Spleen (tissue), 13 donors: ENCODE measurements at places on chromosomes 13 and 19.
A peak's percentile ranks its signal among the peaks of the same experiment; 100 is the strongest.

- no peak for DNase-seq
Observed at GRCh38 chr13:35923347-35923746, 207.8 kb downstream of the DCLK1 start.

DNA sequence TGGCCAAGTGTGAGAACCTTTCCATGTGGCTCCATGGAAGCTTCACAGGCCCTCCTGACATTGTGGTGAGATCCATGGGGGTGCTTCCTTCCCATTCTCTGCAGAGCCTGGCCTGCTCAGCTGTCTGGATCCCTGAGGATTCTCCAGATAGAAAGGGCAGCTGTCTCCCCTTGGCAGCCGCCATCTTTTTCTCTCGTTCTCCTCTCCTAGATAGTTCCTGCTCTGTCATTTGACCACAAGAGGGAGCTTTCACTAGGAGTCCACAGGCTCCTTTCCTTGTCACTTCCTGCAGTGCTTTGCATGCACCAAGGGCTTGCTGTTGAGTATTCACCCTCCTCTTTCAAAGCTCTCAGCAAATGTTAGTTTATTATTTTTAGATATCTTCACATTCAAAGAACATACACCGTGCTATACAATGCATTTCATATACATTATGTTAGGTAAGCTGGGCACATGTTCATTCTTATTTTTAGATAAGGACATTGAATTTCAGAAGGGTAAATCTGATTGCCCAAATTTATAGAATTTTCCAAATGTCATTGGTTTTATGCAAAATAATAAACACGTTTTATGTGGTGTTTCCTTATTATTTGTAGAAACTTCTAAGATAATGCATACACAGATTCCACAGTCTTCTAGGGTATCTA lies 133.2 kb downstream of the FRY start:
- no peak for DNase-seq

DNA sequence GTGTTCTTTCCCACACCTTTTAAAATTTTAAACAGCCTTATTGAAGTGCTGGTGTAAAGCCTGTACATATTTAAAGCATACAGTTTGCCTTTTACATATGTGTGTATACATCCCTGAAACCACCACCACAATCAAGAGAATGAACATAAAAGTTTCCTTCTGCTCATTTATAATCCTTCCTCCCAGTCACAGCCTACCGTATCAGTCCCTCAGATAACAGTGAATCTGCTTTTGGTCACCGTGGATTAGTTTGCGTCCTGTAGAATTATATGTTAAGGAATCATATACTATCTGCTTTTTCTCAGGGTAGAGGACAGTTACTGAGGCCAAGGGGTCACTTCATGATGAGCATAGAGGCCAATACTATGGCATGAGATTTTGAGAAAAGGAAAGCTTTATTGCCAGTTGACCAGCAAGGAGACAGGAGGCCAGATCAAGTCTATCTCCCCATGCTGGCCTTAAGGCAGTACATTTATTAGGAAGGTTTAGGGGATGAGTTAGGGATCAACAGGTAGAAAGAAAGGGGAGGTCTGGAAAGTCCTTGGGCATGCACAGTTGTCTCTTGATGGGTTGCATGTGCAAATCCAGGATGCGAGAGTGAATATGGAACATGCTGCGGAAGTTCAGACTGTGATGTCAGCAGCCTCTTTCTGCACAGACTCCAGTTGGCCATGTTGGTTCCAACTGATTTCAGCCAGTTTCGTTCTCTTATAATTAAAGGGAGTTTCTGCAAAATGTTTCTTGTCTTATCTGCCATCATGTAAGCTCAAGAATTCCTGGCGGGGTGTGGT lies 36.3 kb upstream of the LSM14A start:
- no peak for DNase-seq

DNA sequence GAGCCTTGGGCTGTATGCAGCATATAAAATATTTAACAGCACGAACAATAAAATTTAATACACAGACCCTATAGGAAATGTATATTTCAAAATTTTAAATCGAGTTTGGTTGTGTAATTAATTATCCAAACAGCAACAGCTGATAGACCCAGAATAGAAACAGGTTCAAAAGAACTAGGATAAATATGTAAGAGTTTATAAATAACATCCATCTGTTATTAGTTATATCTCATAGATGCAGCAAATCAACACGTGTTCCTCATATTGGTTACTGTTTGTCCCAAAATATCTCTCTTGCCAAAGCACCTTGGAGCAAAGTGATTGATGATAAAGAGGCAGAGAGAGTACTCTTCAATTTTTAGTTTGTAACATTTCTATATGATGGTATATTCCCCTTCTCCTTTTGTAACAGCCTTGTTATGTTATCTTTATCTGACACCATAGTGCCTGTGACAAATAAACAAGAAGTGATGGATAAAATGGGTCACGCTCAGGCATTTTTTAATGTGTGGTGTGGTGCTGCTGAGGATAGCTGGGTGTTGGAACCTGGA lies 260.6 kb upstream of the NBEA start:
- no peak for DNase-seq

- no peak for DNase-seq
Observed at GRCh38 chr13:71018995-71019394, 848.0 kb downstream of the DACH1 start.

GRCh38 chr13:54373211-54373610 lies 1344.6 kb downstream of the OLFM4 start:
- DNase-seq = no peak

- peak; percentile 75 for DNase-seq
Observed at GRCh38 chr19:18225702-18226468, at the start of gene PDE4C. Gene PDE4C (minus strand): TSS chr19:18226438. CDS start chr19:18226415, 23 bp downstream.

DNA sequence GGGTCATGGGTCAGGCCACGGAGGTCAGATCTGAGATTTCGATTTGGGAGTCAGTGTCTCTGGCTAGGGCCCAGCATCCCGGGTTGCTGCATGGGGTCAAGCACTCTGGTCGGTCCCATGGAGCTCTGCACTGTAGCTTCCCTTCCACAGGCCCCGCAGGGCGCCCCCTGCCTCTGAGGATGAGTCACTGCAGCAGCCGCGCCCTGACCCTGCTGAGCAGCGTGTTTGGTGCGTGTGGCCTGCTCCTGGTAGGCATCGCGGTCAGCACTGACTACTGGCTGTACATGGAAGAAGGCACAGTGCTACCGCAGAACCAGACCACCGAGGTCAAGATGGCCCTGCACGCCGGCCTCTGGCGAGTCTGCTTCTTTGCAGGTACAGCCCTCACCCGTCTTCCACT lies 3.6 kb downstream of the CACNG7 start:
- DNase-seq = no peak

DNA sequence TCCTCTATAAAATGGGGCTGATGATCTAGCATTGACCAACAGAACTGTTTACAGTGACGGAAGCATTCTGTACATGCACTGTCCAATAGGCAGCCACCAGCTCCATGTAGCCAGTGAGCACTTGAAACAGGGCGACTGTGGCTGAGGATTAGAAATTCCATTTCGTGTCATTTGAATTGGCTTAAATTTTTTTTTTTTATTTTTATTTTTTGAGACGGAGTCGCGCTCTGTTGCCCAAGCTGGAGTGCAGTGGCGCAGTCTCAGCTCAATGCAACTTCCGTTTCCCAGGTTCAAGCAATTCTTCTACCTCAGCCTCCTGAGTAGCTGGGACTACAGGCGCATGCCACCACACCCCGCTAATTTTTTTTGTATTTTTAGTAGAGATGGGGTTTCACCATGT lies 3.0 kb downstream of the PRKCG start:
- DNase-seq = no peak

GRCh38 chr13:81001828-81002385 lies 661.0 kb upstream of the SPRY2 start:
- DNase-seq = no peak

DNA sequence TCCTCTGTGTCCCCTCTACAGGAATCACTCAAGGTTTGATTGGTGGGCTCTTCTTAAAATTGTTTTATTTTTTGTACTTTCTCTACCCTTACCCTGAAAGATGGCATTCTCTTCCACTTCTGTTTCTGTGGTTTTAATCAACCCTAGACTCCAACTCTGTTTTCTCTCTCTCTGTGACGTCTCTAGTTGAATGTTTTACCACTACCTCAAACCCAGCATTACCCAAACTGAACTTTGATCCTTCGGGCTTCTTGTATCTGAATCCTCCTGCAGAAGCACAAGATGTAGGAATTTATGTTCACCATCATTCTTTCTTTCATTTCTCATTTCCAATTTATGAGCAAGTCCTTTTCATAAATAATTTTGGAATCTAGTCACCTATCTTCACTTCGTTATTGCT lies 39.9 kb downstream of the PCCA start:
- DNase-seq = no peak

GRCh38 chr13:60590800-60591747 lies 194.1 kb downstream of the TDRD3 start:
- DNase-seq = no peak

DNA sequence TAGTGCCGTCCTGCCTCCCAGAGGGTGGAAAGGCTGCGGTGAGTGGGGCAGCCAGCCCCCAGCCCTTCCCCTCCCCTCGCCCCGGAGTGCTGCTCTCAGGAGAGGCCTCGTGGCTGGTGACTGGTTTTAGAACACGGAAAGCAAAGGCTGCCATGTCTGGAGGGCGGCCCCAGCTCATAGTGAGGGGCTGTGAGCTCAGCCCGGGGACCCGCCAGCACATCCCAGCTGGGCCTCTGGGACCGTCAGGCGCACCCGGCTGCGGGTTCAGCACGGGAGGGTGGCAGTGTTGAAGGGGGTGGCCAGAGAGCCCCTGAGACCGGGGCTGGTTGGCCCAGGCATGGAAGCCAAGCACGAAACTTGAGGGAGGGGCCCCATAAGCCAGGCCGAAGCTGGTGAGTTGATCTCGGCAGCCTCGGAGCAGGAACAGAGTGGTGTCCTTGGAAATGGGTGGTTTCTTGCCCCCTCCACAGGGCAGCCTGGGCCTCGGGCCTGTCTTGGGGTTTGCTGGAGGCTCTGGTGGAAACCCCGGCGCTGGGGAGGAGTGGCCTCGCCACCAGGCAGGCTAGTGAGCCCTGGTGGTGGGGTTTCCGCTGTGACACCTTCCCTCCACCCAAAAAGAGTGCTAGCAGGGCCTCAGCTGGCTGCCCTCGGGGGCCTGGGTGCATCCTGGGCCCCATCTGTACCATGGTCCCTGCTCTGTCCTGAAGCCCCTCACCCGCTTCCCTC lies 157.7 kb downstream of the KDM4B start:
- DNase-seq = no peak

- DNase-seq = no peak
Observed at GRCh38 chr19:28633319-28634018, 579.5 kb downstream of the UQCRFS1 start.

DNA sequence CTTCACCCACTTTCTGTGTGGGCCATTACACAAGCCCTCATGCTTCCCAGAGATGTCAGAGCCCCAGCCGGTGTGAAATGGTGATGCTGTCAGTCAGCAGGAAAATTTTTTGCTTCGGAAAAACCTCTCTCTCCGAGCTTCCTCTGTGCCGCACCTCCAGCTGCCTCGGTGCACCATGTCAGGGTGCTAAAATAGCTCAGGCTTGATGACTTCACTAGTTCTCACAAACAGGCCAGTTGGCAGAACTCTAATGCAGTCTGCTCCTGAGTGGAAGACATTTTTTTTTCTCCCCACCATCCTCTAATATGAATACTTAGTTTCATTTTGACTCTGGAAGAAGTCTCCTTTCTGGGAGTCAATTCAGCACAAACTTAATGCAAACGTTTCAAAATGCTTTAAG lies 71.3 kb downstream of the KLF12 start:
- peak; percentile 78 for DNase-seq

DNA sequence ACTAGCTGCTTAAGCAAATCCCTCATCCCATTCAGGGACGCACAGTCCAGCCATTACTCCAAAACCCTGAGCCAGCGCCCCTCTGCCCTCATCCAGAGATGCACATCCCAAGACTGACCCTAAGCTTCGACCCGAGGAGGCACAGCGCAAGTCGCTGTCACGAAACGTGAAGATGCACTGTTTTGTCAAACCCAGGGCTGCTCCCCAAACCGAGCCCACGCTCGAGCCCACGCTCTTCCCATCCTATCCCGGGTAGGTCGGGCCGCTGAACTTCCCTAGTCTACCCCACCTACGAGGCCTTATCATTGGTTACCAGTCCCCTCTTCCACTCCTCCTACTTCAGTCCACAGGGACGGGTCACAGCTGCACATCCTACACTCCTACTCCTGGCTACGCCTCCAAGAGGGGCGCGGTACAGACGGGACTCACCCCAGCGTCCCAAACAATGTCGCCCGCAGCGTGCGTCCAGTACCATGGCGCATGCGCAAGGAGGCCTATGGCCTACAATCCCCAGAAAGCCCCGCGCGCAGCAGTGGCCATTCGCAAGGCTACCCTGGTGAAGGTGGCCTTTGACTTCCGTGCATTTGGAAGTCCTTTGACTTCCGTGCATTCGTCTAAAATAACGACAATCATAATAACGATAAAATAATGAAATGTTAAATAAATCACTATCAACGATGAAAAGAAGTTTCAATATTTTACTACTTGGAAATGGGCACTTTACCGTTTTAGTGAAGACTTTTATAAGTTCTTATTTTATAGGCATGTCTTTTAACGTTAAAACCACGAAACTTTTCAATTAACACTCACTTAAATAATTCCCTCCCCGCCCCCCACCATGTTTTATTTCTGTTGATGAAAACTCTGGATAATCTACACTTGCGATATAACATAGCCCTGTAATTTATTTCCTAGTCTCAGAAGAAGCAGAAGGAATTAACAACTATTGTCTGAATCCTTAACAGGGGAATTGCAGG lies at the start of gene ZNF285:
Gene ZNF285, minus strand, starts transcription at position 470 of the 977 bp plus-strand sequence. CDS start 4,395 bp downstream, outside the sequence.
- DNase-seq = peak; percentile 92

DNA sequence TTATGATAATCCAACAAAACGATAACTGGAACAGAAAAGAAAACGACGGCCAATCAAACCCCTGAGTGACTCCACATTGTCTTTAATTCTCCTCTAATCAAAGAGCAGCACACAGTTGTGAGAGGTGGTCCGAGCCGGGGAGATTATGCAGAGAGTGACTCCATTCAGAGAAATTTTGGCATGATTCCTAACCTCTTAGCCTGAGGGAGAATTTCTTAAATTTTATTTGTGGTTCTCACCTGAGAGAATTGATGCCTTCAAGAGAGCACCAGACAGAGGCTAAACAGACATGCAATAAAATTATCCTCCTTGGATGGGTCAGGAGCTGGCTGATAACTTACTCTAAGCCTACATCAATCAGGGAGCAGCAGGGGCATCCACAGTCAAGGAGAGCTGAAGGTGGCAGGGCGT lies 310.0 kb upstream of the KLF12 start:
- DNase-seq = no peak

DNA sequence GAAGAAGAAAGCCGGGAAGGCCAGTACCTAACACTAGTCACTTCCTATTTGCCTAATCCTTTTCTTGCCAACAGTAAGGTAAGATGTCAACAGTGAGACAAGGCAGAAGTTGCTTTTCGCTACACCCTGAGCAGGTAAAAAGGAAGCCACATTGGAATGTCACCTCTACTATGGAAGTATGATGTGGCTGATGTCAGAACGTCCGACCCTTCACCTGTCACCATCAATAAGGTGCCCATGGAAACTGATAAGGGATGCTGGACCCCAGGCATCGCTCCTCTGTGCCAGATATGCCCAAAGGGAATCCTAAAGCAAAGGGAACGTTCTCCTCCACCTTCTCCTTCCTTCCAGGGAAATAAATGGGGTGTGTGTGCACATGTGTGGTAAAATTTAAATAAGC lies 34.3 kb downstream of the COL4A1 start:
- DNase-seq = no peak

GRCh38 chr13:41708713-41709112 lies 251.4 kb downstream of the RGCC start:
- no peak for DNase-seq
